ENCODE measurements at places on chromosomes 3 and 15.

DNA sequence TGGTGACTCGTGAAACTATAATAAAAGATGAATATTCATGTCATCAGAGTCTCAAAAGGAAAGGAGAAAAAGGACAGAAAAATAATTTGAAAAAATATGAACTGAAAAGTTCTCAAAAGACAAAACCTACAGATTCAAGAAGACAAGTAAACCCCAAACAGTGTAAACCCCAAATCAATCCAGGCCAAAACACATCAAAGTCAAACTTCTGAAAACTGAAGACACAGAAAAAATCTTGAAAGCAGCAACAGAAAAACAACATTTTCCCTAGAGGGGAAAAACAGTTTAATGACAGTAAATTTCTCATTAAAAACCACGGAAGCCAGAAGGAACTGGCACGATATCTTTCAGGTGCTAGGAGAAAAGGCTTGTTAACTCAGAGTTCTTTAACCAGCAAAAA, 143.8 kb downstream of the PEAK1 start:
- DNase-seq = no peak

GRCh38 chr3:107220538-107220937, 156.7 kb upstream of the CCDC54 start:
- DNase-seq = no peak

DNA sequence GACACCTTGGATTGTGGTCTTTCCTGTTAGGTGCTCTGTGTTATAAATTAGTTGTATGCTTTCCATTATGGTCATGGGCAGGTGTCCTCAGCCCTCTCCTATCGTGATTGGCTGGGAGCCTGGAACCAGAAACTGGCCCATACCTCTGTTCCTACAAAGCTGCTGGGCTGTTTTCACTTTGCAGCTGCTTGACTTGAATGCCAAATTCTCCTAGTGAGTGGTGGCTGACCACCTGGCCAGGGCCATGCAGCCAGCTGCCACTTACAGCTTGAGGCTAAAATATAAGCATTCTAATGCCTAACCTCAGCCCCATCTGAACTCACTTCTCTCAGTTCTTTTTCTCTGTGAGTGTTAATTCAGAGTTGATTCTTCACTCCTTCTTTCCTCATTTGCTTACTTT, 239.3 kb upstream of the GBE1 start:
- no peak for DNase-seq

GRCh38 chr15:100725121-100726069, 123.0 kb downstream of the ASB7 start:
- no peak for DNase-seq

GRCh38 chr3:73999501-73999900, 374.8 kb upstream of the PDZRN3 start:
- DNase-seq = no peak

- DNase-seq = no peak
Measured at GRCh38 chr3:12750223-12750622, 8.8 kb downstream of the TMEM40 start.

- DNase-seq = no peak
Measured at GRCh38 chr3:139982404-139982803, 47.4 kb downstream of the CLSTN2 start.

DNA sequence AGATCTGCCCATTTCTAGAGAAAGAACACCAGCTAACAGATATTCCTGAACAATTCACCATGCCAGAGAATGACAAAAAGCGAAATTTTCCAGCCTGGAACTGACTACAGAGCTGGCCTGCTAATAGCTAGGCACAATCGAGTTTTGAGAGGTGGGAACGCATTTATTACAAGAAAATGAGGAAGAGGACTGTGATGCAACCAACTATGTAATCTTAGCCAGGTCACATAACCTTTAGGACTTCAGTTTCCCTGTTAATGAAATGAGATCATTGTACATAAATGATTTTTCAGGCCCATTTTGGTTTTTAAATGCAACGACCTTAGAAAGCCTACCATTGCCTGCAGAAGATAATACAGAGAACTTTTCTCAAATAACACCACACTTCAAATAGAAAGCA, 72.1 kb upstream of the SETMAR start:
- DNase-seq = no peak

GRCh38 chr15:33279613-33280205, 31.1 kb upstream of the RYR3 start:
- no peak for DNase-seq

DNA sequence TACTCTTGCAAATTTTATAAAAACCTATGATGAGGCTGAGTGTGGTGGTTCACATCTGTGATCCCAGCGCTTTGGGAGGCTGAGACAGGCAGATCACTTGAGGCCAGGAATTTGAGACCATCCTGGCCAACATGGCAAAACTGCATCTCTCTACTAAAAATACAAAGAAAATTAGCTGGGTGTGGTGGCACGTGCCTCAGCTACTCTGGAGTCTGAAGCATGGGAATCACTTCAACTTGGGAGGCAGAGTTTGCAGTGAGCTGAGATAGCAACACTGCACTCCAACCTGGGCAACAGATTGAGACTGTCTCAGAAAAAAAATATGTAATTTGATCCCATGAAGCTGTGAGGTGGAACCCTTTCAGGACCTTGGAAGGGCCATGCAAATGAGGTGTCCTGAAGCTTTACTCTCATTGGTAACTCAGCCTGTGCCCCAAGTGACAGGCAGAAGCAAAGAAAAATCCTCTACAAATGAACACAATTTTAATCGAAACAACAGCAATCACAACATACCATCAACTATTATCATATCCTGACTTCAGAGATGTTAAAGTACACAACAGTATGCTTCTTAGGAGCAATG, 84.6 kb upstream of the CDV3 start:
- DNase-seq = no peak

- DNase-seq = no peak
Measured at GRCh38 chr3:121654493-121655385, 6.0 kb downstream of the HCLS1 start.

DNA sequence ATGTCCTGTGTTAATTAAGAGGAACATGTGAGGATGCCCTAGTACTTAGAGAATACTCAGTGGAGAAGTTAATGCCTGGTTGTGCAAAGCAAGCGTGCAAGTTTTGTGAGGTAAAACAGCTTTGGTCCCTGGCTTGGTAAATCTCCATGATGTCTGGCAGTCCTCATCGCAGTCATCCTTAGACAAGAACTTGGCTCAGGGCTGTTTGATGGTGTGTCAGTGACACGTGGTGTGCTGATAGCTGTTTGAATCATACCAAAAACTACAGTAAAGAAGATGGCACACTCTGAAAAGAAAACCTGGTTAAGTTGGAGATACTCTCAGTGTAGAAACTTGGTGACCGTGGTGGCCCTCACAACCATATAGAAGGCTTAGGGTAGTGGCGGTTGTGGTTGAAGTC, 361.7 kb downstream of the FEZF2 start:
- no peak for DNase-seq

GRCh38 chr3:149806171-149806778, 6.7 kb upstream of the RNF13 start:
- DNase-seq = no peak

GRCh38 chr15:29736012-29736743, 86.1 kb downstream of the TJP1 start:
- DNase-seq = no peak

GRCh38 chr3:14649466-14649865, 2.1 kb upstream of the CCDC174 start:
- no peak for DNase-seq

- DNase-seq = no peak
Measured at GRCh38 chr3:185595526-185595925, 9.4 kb downstream of the SENP2 start.

DNA sequence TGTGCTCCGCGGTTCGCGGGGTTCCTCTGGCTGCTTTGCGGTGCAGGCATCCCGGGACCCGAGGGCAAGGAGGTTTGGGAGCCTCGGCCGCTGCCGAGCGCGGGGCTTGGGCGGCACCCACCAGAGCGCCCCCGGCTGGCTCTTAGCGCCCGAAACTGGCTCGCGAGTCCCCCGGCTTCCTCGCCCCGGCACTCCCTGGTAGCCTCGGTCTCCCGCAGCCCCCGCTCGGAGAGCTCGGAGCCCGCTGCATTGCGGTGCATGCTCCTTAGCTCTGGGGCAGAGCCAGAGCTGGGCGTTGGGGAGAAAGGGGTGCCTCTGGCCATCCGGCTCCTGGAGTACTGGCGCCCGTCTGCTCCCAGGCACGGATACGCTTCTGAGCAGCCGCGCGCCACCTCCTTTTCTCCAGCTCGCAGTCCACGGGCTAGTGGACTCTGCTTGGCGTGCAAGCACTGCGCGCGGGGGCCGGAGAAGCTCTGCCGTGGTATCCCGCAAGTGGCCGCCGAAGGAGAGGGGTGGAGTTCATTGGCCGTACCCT, 753 bp downstream of the EPHB1 start:
- no peak for DNase-seq

GRCh38 chr3:58419780-58420507, 13.7 kb downstream of the PDHB start:
- DNase-seq = no peak

GRCh38 chr3:188452158-188452772, 298.3 kb downstream of the LPP start:
- DNase-seq = no peak

DNA sequence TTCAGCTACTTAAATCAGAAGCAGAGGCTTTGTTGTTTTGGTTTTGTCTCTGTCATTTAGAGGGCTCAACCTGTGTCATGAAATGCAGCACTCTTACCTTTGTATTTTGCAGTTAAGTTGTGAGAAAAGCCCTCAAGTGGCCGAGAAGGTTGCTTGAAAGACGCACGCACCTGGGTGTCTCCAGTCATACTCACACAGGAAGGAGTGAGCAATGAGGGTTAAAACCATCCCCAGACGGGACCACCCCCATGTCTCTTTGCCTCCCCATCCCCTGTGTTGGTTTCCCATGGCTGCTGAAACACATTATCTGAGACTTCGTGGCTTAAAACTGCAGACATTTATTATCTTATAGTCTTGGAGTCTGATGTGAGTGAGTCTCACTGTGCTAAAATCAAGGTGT, 376.1 kb upstream of the CFAP20DC start:
- DNase-seq = no peak

DNA sequence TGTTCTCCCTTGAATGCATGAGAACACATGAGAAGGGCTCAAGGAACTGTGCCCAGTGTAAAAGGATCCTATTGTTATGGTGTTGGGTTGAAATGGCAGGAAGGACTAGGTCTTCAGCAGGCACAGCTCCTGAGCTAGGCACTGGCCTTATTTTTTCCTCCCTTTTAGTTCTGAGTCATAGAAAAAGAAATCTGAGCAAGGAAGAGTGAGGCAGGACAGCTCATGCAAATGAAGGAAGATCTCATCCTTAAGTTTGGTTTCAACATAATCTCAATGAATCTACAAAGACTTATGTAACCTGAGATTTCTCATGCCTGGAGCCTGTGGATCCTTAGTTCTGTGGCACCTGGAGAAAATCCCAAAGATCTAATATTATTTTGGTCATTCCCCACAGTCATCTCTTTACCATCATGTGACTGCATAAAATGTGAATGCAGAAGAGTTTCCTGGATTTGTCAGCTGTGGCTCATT, 188.6 kb upstream of the TBL1XR1 start:
- DNase-seq = no peak

DNA sequence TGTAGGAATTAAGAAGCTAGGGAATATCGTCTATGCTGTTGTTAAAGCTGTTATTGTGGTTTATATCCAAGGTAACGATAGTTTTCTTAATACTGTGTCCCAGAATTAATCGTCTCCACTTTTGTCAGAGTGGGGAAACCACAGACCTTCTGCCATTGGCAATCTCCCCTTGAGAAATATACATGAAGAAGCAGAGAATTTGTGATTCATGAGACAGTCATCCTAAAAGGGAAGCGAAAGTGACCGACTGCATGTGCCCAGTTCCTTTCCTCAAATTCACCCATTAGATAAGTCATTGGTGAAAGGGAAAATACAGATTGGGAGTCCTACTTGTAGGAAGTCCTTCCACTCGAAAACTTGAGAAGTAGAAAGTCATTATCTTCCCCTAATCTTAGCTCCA, 26.6 kb downstream of the DIPK2A start:
- no peak for DNase-seq

GRCh38 chr3:60555686-60556354, 695.4 kb downstream of the FHIT start:
- no peak for DNase-seq

GRCh38 chr3:190831225-190831624, 31.3 kb downstream of the GMNC start:
- no peak for DNase-seq

DNA sequence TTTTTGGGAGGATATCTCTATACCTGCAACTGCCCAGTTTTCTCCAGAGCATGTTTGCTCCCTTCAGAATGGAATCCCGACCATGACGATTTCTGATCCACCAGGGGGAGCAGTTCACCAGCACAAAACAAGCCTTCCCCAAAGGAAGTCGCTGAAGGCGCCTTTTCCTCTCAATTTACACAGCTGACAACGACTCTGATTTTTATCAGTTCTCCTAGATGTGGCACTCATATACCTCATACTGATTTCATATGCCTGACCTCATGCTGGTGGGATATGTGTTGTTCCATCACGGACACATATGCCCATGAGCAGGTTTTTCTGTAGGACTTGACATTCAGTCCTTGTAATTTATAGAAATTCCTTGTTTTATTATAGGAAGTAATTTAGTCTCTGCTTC, 1028.2 kb downstream of the MCTP2 start:
- peak; percentile 45 for DNase-seq

DNA sequence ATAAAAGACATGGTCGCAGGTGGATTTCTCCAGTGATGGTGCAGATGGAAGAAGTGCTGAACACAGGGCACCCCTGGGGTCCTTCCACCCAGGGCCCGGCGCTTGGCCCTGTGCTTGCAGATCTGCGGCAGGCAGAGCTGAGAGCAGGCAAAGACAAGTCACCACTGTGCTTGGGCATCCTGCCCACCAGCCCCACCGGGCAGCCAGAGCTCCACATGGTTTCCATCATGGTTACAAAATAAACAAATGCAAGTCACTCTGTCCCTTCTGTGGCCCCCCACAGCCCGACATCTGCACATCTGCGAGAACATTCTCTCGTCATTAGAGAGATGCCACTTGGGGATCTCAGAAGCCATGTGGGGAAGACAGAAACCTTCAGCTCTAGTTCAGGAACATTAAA, 37.6 kb upstream of the SFMBT1 start:
- peak; percentile 18 for DNase-seq

DNA sequence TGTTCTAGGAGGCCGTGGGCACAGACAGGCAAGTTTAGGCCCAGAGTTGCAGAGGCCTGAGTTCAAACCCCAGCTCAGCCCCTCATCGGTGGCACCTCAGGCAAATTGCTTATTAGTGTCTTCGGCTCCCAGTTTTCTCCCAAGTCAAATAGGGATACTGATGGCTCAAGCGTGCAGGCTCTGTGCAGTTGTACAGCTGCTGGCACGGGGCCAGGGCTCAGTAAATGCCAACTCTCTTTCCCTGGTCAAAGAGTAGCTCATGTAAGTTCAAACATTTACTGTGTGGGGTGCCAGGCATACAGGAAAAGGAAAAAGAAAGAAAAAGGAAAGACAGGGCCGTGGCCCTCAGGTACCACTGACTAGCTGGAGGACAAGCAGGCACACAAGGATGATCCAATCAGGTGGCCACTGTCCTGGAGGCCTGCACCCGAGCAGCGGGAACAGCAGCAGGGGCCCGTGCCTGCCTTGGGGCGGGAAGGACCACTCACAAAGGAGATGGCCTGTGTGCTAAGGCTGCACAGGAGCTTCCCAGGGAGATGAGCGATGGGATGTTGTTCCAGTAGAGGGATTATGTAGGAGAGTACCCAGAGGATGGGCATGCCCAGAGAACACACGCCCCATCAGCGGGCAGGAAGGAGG, 70.8 kb downstream of the TBC1D2B start:
- no peak for DNase-seq

Measured in NCI-H345 (cell line).